ENCODE measurements at places on chromosomes 1 and 21. TPM values are rescaled to one million over a fixed set of nuclear protein-coding genes. Genes with fewer than 3 reads are reported as not detected.

CD101 gene
- 0.59 TPM for total RNA-seq

NBL1 gene
- total RNA-seq, result 260 TPM

RGS7 gene
- total RNA-seq, result 1.0 TPM

FNDC10 gene
- total RNA-seq, result 3.6 TPM

LRIF1 gene
- total RNA-seq, result 10.5 TPM

All from smooth muscle cell of the pulmonary artery (primary cell).